ENCODE measurements at places on chromosomes 7 and 10. TPM values are rescaled to one million over a fixed set of nuclear protein-coding genes. Genes with fewer than 3 reads are reported as not detected.

GRCh38 chr7:131066635-131067034 is 261.0 kb upstream of the MKLN1 start:
- DNase-seq = no peak

The FFAR4 gene
- not detected for total RNA-seq

GRCh38 chr10:49369216-49370162 is 26.4 kb downstream of the DRGX start:
- no peak for DNase-seq

DNA sequence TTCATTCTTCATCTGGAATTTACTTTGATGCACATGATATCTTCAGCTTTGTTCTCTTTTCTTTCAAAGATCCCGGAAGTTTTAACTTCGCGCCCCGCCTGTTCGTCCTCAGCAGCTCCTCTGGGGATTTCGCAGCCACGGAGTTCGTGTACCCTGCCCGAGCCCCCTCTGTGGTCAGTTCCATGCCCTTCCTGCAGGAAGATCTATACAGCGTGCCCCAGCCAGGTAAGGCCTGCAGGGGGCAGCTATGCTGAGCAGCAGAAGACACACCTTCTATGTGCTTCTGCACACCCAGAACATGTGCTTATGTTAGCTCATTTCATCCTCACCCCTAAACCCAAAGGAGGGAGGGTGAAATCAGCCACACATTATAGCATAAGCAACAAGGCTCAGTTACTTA is 79.7 kb upstream of the LYZL2 start:
- DNase-seq = no peak

- DNase-seq = no peak
Measured at GRCh38 chr10:68831961-68832455, 4.7 kb downstream of the STOX1 start.

Measured in occipital lobe (tissue), 3 donors.